Activated CD4-positive, alpha-beta T cell treated with anti-CD3 and anti-CD28 coated beads for 24 hours (primary cell): ENCODE measurements at places on chromosomes 11 and 22.

GRCh38 chr11:16813126-16813525, 74.7 kb downstream of the C11orf58 start:
- DNase-seq = no peak

GRCh38 chr11:32382339-32383049, 52.8 kb downstream of the WT1 start:
- DNase-seq = no peak

DNA sequence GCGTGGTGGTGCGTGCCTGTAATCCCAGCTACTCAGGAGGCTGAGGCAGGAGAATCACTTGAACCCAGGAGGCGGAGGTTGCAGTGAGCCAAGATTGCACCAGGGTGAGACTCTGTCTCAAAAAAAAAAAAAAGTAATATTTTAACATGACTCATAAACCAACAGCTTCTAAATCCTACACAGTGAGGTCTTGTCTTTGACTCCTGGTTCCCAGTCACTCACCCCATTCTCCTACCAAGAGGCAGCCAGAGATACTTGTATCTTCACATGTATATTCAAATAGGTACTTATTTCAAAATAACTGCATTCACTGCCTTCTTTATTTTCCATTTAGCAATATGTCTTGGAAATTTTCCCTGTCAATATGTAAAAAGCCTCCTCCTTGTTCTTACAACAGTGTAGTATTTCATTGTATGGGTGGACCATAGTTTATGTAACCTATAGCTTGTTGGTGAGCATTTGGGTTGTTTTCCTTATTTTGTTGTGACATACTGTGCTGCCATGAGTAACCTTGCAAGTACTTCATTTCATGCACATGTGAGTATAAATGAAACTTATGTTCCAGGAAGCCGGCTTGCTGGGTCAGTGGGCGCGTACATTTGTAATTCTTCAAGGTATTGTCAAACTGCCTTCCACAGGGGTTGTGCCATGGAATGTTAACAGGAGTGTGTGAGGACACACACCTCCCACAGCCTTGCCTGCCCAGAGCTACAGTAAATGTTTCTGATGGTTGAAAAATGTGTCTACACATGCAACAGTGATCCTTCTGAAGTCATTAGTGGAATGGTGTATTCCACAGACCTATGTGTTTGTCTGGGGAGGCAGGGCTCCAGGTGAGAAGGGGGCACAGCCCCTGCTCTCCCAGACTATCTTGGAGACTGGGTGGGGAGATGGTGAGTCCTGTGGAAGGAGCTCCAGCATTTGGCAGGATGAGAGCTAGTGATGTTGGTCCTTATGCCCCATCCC, 47.9 kb downstream of the OSBP2 start:
- DNase-seq = no peak

DNA sequence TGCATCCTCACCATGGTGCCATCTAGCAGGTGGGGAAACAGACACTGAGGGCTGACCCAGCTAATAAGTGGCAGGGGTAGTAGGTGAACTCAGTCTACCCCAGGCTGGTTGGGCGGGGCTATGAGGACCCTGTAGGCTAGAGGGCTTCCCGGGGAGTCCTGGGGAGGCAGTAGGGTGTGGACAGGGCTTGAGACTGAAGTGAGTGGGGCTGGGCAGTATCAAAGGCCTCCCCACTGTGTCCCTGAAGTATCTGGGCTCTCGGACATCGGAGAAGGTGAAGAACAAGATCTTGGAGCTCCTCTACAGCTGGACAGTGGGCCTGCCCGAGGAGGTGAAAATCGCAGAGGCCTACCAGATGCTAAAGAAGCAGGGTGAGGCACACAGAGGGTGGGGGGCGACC, 11.4 kb downstream of the GGA1 start:
- DNase-seq = no peak

GRCh38 chr11:133895061-133895479, 49.8 kb upstream of the SPATA19 start:
- no peak for DNase-seq

DNA sequence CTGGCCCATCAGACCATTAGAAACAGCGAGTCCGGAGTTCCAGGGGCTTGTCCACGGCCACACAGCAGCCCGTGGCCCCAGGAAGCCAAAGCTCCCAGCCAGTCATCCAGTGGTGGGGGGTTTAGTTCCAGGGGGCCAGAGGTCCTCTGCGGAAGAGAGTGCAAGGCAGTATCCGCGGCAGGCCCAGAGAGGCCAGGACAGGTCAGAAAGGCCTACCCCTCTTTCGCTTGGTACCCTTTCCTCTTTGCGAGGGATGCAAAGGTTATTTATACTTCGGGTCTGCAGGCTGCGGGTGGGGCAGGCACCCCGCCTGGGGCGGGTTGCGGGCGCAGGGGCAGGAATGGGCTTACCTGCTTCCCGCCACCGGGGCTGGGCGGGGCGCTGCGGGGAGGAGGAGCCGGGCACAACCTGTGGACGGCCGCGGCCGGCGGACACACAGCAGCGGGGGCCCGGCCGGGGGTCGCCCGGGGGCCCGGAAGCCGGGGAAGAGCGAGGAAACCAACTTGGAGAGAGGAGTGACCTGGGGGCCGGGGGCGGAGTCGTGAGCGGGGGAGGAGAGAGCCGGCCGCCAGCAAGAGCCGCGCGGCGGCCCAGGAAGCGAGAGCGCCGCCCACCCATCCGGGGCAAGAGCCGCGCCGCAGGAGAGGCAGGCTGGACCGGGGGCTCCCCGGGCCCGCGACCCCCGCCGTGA, at the start of gene SH3BP1:
TSS of gene SH3BP1 (plus strand) at position 600 of the 691 bp plus-strand sequence. CDS start 119 bp downstream, outside the sequence.
- peak; percentile 49 for DNase-seq

DNA sequence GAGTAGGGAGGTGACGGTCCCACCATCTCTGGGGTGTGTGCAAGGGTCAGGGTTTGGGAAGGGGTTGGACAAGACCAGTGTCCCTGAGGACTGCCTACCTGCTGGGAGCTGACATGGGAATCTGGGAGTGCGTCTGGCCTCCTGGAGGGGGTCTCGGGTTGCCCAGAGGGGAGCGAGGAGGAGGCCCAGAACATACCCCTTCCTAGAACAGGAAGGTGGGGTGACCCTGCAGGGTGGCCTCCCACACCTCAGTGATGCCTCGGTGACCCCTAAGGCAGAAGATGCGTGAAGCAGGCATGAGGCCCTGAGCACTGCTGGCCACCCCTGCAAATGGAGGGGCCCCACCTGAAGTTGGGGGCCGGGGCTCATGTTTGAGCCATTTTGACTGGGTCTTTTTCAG, 26.4 kb downstream of the RSPH14 start:
- no peak for DNase-seq

GRCh38 chr11:63445118-63445517, 45.8 kb downstream of the PLAAT5 start:
- no peak for DNase-seq

DNA sequence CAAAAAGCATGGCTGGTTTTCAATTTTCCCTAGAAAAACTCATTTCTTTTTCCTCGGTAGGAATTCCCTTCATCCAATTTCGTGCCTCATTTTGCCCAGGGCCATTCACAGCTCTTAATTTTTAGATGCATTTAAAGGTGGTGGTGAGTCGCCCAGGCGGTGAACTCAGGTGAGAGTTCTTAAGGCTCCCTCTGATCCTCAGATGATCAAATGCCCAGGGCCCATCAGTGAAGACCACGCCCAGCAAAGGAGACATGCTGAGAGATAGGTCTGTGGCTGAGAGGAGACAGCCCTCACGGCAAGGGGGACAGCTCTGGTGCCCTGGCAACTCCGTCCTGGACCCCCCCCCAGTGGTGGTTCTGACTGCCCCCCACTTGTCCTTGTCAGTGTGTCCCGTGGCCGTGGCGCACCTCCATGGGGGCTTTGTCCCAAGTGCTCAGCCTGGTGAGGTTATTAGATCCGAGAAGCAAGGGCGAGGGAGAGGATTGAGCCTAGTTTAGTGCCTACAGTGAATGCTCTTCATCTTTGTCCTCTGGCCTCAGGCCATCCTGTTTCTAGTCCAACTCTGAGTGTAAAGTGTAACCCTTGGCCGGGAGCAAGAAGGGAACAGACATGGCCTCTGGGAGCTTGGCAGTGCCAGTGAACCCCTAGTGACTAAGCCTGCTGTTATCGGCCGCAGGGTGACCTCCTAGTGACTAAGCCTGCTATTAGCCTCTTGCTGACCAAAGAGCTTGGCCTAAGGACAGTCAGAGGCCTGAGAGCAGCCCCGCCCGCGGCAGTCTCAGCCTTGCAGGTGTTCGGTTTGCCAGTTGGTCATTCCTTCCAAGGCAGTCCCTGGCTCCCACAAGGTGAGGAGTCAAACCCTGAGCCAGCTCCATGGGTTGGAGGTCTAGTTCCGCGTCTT, 83.5 kb downstream of the CTTN start:
- DNase-seq = no peak

DNA sequence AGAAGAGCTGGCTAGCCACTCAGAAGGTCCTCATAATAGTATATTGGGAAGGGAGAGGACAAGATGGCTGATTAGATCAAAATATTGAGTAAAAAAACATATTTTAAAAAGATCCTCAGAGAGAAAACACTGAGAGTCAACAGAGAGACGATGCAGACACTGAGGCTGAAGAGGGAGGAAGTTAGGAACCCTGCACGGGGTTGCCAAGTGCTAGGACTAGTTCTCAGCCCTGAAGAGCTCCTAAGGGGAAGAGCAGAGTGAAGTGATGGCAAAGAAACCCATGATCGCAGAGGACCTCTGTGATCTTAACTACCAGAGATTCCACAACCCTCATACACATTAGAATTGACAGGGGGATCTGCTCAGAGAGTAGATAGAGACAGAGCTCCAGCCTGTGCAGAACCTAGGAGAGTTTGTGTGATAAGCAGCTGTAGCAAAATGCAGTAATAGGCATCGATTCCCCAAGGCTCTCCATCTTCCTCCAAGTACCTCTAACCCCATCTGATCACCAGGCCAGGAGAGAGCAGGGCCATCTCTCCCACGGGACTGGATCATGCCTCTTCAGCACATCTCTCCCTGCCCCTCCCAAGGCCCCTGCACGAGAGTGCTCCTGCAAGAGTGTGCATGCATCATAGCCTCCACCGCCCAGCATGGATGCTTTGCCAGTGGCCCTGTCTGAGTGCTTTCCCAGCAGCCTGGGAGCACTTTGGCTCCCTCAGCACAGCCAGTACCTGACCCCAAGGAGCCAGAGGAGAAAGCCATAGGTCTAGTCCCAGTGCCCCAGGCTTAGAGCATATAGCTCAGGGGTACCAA, 41.2 kb upstream of the ARL14EP start:
- DNase-seq = no peak

DNA sequence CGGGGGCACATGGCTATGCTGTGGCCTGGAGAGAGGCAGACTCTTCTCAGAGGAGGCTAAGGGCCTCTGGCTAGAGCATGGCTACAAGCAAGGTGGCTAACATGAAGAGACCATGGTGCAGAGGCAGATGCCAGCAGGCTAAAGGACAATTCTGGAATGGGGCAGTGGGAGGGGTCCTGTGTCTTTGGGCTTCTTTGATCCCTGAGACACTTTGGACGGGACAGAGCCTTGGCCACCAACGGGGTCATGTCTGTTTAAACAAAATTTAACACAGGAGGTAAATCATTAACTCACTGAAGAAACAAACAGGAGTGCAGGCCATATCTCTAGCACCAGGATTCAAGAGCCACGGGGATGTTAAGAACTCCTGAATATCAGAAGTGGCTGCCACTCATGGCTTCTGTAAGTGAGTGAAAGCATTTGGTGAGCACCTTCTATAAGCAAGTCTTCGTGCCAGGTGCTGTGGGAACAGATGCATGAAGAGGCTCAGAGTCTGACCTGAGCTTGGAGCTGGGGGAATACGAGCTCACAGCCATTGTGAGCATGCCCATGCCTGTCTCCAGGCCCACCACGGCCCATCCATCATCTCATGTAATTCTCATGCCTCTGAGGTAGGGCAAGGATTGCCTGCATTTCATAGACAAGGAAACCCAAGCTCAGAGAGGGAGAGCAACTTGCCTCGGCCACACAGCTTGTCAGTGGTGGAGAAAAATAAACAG, 18.3 kb upstream of the ZNRF3 start:
- DNase-seq = no peak

- DNase-seq = no peak
Measured at GRCh38 chr11:68202165-68202564, 10.9 kb downstream of the KMT5B start.

GRCh38 chr22:20247010-20247505, 21.1 kb downstream of the RTN4R start:
- no peak for DNase-seq

GRCh38 chr11:110867951-110868350, 155.7 kb upstream of the ARHGAP20 start:
- no peak for DNase-seq

GRCh38 chr11:19539861-19540260, 172.8 kb upstream of the NAV2 start:
- no peak for DNase-seq

GRCh38 chr11:6480299-6480914, 724 bp downstream of the ARFIP2 start:
- DNase-seq = no peak

- no peak for DNase-seq
Measured at GRCh38 chr11:19868281-19868821, 155.7 kb downstream of the NAV2 start.

DNA sequence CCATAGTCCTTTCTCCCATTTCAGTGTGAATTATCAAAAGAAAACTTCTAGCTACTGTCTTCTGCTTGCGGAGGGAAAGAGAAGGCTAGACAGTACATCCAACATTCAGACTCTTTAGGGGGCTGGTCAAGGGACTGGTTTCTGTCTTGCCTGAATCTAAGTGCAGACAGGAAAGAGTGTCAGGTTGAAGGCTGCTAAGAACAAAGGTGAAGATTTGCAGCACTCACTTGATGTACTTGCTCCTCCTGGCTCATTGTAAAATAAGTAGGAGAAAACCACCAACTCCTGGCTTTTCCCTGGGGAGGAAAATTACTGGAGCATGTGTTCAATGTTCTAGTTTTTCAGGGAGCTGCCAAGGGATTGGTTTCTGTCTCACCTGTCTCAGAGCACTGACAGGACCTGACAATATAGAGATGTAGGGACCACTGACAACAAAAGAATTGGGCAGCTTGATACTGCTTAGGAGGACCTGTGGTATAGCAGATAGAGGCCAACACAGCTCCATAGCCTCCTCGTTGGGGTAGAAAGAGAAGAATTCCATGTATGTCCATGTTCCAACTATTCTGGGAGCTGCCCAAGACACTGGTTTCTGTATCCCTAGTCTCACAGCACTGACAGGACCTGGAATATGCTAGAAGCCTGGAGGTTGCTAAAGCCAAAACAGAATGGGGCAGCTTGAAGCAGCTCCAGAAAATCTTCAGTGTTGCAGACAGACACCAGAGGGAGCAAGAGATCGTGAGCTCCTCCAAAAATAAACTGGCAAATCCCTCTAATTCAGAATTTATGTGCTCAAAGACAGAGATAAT, 39.7 kb upstream of the MMP12 start:
- no peak for DNase-seq

DNA sequence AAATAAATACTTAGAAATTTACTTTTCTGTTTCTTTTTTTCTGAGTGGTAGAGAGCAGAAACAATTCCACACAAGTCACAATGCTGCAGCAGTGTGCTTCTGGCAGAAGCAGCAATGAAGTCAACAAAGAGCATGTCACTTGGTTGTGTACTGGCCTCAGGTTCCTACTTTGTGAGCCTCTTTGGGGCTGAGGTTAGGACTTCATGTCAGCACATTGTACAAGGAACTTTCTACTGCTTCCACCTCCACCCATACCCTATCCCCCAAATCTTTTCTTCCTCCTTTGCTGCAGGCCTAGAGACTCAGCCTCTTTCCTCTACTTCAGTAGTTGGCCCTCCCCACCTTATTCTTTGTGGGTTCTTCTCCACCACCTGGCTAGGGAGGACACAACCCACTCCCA, 252.7 kb upstream of the PITPNB start:
- no peak for DNase-seq
